ENCODE measurements at places on chromosomes 6 and 20. TPM values are rescaled to one million over a fixed set of nuclear protein-coding genes. Genes with fewer than 3 reads are reported as not detected.

GRCh38 chr6:47729019-47729418 is 30.6 kb downstream of the ADGRF4 start:
- no peak overlapping the region for H3K27ac ChIP-seq
- no peak for DNase-seq
- no peaks in the 10 kb centered on the region for H3K36me3 ChIP-seq
- H3K4me1 ChIP-seq: no peaks in the 10 kb centered on the region
- no peak overlapping the region for H3K4me3 ChIP-seq
- no peaks in the 10 kb centered on the region for H3K27me3 ChIP-seq

DNA sequence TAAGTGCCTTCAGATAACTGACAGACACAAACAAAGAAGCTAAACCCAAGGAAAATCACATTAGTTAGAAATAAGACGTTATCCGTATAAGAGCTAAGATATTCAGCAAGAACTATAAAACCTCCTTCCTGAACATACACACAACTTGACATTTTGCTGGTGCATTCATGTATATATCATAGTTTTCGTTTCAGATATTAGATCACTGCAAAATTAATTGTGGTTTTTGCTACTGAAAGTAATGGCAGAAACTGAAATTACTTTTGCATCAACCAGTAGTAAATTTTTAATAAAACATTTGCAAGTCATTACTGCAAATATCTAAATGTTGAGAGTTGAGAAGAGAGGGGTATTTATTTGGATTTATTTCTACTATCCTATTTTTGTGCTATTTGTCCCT is 26.1 kb upstream of the KCNQ5 start:
- no peaks in the 10 kb centered on the region for H3K4me1 ChIP-seq
- no peak overlapping the region for H3K27ac ChIP-seq
- H3K36me3 ChIP-seq: no peaks in the 10 kb centered on the region
- no peaks in the 10 kb centered on the region for H3K27me3 ChIP-seq
- no peak overlapping the region for H3K4me3 ChIP-seq
- no peak for DNase-seq

DNA sequence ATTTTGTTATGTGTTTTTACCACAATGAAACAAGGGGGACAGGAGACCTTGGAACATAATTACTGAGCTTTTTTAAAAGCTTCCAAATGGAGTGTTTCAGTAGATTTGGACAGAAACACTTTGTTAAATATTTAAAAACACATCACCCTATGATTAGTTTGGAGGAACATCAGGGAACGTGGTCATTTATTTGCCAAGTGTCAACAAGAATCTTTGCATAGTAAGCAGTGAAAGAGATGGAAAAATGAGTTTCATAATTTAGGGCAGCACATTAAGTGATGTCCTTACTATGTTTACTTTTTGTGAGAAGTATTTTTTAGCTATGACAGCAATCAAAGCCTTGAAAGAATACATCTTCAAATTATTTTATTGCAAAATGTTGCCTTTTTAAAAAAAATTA is 82.6 kb downstream of the PROKR2 start:
- H3K27me3 ChIP-seq: no peaks in the 10 kb centered on the region
- no peaks in the 10 kb centered on the region for H3K4me1 ChIP-seq
- H3K36me3 ChIP-seq: no peaks in the 10 kb centered on the region

- no peak overlapping the region for H3K27ac ChIP-seq
- no peaks in the 10 kb centered on the region for H3K27me3 ChIP-seq
- H3K4me1 ChIP-seq: no peaks in the 10 kb centered on the region
- no peak for DNase-seq
- H3K4me3 ChIP-seq: no peak overlapping the region
Measured at GRCh38 chr6:162999575-163000285, 272.0 kb downstream of the PACRG start.

GRCh38 chr20:46689754-46690085 is 476 bp upstream of the TP53RK start:
- DNase-seq: no peak
- H3K27me3 ChIP-seq: no peaks in the 10 kb centered on the region
- H3K4me1 ChIP-seq: peaks cover 25% of the 10 kb centered on the region
- H3K36me3 ChIP-seq: peaks cover 3% of the 10 kb centered on the region
- peak overlapping the region; percentile 83 for H3K4me3 ChIP-seq

- DNase-seq: no peak
- H3K4me3 ChIP-seq: no peak overlapping the region
- no peaks in the 10 kb centered on the region for H3K27me3 ChIP-seq
- no peaks in the 10 kb centered on the region for H3K36me3 ChIP-seq
- H3K4me1 ChIP-seq: no peaks in the 10 kb centered on the region
- no peak overlapping the region for H3K27ac ChIP-seq
Measured at GRCh38 chr6:129186988-129187387, 304.1 kb downstream of the LAMA2 start.

DNA sequence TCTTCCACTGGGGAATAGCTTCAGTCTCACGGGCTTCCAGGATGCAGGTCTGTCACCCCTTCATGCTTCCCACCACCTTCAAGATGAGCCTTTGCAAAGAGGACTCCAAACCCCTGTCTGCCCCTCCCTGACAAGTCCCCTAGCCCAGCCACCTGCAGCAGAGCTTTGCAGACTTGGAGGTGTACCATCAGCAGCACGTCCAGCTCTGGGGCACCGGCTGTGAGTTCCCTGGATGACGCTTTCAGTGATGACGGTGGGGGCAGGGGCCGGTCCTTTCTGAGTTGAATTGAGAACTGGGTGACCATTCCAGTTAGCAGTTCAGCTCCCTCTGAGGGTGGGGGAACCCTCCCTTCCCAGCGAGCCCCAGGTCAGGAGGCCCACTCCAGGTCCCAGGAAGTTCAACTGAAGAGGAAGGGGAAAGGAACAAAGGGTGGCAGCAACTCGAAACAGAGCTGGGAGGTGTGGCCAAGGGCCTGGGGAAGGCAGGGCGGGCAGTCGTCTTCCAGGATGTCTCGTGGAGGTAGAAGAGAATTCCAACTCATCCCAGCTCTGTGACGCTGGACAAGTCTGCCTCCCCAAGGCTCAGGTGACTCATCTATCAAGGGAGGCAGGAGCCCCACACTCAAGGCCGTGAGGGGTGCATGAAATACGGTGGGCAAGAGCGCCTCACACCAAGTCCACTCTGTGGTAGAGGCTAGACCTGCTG is 86.0 kb downstream of the PTPN1 start:
- H3K4me3 ChIP-seq: no peak overlapping the region
- H3K27me3 ChIP-seq: peaks cover 10% of the 10 kb centered on the region
- H3K36me3 ChIP-seq: no peaks in the 10 kb centered on the region
- H3K4me1 ChIP-seq: no peaks in the 10 kb centered on the region
- no peak overlapping the region for H3K27ac ChIP-seq
- no peak for DNase-seq

GRCh38 chr6:16819752-16820151 is 58.5 kb upstream of the ATXN1 start:
- no peaks in the 10 kb centered on the region for H3K4me1 ChIP-seq
- H3K4me3 ChIP-seq: no peak overlapping the region
- no peaks in the 10 kb centered on the region for H3K27me3 ChIP-seq
- no peak overlapping the region for H3K27ac ChIP-seq
- no peak for DNase-seq
- H3K36me3 ChIP-seq: no peaks in the 10 kb centered on the region

GRCh38 chr20:60100780-60101179 is 142.6 kb downstream of the CDH26 start:
- H3K27ac ChIP-seq: no peak overlapping the region
- no peaks in the 10 kb centered on the region for H3K36me3 ChIP-seq
- H3K27me3 ChIP-seq: peaks cover 6% of the 10 kb centered on the region
- H3K4me3 ChIP-seq: no peak overlapping the region

DNA sequence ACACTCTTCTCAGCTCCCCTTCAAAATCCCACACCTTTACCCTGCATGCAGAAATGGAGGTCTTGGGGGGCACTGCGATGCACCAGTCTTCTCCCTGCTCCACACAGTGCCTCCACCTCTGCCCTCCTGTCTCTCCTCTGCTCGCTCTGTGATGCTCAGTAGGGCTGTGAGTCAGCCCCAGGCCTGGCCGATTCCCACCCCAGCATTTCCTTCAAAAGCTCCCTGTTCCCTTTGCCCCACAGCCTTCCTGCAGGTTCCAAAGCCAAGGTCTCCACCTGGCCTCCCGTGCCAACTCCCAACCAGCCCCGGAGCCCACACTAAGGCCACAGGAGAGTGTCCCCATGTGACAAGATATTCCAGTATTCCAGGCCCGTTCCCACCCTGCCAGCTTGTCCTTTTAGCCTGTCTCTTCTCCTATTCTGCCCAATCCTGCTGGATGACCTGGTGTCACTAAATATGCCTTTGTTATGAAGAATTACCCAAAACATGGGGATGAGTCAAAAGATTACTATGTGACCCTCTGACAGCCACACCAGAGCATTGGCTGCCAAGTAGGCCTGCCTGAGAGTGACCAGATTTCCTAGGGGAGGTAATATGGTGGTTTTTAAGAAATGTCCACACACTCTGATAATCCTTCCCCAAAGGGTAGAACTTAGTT is 118.9 kb upstream of the NXT1 start:
- H3K27ac ChIP-seq: no peak overlapping the region
- no peak for DNase-seq
- H3K36me3 ChIP-seq: no peaks in the 10 kb centered on the region
- H3K4me3 ChIP-seq: no peak overlapping the region
- no peaks in the 10 kb centered on the region for H3K27me3 ChIP-seq
- no peaks in the 10 kb centered on the region for H3K4me1 ChIP-seq

DNA sequence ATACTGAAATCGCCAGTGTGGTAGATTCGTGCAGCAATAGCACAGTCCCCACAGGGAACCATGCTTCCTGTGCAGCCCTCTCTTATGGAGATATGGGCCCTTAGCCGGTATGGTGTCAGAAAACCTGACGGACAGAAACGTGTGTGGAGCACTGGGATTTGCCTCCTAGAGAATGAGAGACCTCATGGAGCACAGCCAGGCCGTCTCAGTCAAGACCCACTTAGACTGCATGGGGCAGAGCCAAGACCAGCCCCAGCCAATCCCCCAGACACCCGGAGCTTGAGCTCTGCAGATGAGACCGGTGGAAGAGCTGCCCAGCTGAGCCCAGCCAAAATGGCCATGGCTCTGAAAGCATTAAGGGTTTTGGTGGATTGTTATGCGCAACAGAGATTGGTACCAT is 163.7 kb downstream of the DLL1 start:
- H3K4me3 ChIP-seq: no peak overlapping the region
- H3K27me3 ChIP-seq: peaks cover 9% of the 10 kb centered on the region
- H3K4me1 ChIP-seq: peaks cover 17% of the 10 kb centered on the region

DNA sequence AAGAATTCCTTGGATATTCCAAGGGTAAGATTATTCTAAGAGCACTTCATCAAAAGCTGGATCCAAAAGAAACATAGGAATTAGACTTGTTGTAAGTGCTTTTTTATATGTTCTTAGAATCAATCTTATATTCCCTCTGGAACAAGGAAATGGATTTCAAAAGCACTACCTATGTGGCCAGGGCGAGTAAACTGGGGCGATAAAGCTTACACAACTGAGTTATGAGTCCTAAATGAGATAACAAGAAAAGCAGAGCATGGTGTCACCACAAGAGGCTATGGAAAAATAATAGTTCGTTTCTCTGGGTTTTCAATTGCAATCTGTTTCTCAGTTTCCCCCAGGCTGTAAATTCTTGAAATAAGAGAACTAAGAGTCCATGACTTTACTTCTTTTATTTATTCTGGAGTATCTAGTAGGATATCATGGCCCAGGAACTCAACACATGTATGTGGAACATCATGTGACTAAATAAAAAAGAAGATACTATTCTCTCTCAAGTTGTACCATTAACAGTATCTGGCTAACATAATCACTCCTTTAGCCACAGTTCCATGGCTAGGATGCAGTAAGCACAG is 51.5 kb downstream of the NUDT3 start:
- peak overlapping the region; percentile 35 for H3K27ac ChIP-seq
- H3K4me3 ChIP-seq: no peak overlapping the region
- peaks cover 37% of the 10 kb centered on the region for H3K4me1 ChIP-seq
- no peak for DNase-seq

GRCh38 chr6:148776321-148777308 is 29.8 kb downstream of the UST start:
- H3K36me3 ChIP-seq: no peaks in the 10 kb centered on the region
- no peak for DNase-seq
- peaks cover 24% of the 10 kb centered on the region for H3K4me1 ChIP-seq

DNA sequence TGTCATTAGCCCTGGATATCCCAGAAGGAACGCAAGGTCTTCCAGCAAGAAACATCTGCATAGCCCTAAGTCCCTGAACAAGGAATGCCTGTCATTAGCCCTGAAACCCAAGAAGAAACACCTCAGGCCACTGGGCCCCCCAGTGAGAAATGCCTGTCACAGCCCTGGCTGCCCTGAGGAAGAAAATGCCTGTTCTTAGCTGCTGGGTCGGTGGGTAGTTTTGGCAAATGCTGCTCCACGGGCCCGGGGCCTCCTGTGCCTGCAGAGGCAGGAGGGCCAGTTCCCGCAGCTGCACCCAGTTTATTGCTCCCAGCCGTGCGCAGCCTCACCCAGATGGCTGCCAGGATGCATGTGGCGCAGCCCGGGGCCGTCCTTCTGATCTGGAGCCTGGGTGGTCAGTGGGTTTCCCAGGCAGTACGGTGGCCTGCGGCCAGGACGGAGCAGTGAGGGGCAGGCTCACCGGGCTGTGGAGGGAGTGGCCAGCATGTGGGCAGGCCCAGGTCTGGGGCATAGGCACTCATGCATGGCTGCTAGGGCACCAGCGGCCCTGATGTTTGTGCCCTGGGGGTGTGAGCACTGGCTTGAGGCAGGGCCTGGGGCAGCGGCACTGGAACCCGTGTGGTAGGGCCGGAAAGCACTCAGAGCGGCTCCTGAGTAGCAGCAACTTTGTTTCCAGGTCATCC is 219.0 kb downstream of the ERMARD start:
- H3K27me3 ChIP-seq: peaks cover 3% of the 10 kb centered on the region
- DNase-seq: peak; percentile 33
- H3K4me1 ChIP-seq: no peaks in the 10 kb centered on the region

- DNase-seq: no peak
- H3K36me3 ChIP-seq: no peaks in the 10 kb centered on the region
- H3K4me1 ChIP-seq: peaks cover 28% of the 10 kb centered on the region
- peak overlapping the region; percentile 89 for H3K4me3 ChIP-seq
- H3K27me3 ChIP-seq: no peaks in the 10 kb centered on the region
Measured at GRCh38 chr20:5002077-5002413, 735 bp upstream of the SLC23A2 start.

DNA sequence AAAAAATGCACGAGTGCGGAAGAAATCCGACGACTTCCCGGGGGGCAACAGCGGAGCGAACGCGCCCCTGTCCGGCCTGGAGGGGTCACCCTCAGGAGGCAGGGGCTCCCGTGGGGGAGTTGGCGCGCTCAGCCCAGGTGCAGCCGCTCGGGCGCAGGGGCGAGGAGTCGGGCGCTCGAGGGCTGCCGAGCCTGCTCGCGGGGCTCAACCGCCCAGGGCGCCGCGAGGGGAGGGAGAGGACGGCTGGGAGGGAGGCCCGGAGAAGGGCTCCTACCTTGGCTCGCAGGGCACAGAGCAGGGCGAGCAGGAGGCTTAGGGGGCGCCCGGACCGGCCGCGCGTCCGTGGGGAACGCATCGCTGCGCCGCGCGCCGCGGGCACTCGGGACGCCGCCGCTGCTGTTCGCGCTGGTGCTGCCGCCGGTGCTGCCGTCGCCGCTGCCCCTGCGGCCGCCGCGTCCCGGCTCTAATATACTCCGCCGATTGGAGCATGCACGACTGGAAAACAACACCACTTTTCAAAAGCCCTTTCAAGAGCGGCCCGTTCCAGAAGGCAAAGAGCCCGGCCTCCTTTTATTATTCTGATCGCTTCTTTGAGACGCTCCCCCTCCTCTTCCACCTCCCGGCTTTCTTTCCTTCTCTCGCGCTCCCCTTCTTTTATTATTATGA is 490 bp downstream of the JAG1 start:
- H3K27ac ChIP-seq: peak overlapping the region; percentile 100
- DNase-seq: no peak
- H3K4me1 ChIP-seq: peaks cover 46% of the 10 kb centered on the region
- H3K27me3 ChIP-seq: no peaks in the 10 kb centered on the region
- H3K4me3 ChIP-seq: peak overlapping the region; percentile 88

The CTNNBL1 gene
- total RNA-seq: 17.2 TPM

The ZC2HC1B gene
- not detected for total RNA-seq

The IL17A gene
- total RNA-seq: not detected

The ZSCAN16 gene
- total RNA-seq: 2.4 TPM

The HMGN4 gene
- 35.8 TPM for total RNA-seq

Measured in suprapubic skin (tissue), 4 donors.